ENCODE measurements at places on chromosomes 3 and 15.

DNA sequence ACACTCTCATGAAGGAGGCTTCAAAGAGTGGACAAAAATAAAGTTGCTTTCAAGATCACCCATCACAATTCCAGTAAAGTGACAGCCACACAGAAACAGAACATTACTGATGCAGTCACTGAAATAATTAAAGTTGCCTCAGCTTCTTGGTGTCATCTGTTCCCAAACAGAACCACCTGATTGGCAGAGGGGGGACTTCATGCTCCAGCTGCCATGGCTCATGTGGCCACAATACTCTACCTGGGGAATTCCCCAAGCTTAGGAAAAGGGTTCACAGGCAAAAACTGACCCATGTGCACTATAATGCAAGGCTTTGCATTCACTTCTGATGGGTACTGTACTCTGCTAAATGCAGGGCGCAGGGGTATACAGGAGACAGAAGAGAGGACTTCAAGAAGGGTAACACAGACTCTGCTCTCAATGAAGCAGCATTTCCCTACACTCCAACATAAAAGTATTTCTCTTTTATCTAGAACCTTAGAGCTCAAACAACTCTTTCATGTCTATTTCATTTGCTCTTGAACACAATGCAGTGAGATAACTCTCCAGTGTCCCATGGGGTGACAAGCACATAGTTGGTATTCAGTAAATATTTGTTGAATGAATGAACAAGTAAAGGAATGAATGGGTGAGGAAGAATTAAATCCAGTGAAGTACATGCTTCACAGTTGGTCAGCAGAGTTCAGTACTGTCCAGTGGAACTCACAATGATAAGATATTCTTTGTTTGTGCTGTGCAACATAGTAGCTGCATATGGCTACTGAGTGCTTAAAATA, 8.6 kb upstream of the CTNNB1 start:
- no peak for DNase-seq

DNA sequence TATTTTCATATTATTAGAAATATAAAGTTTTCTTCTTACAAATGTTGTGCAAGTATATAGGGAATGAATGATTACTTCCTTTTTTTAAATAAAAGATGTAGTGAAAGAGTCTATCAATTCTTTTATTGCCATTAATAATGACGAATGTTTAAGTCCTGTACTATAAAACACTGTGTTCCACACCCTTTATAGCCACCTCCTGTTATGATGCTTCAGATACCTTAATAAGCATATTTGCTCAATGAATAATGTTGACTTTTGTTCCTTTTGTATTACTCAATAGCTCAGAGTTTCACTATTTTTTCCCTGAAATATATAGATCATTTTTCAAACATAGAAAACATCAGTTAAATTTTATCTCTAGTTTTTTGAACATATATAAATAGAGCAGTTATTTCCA, 378.2 kb upstream of the THBS1 start:
- DNase-seq, result no peak

DNA sequence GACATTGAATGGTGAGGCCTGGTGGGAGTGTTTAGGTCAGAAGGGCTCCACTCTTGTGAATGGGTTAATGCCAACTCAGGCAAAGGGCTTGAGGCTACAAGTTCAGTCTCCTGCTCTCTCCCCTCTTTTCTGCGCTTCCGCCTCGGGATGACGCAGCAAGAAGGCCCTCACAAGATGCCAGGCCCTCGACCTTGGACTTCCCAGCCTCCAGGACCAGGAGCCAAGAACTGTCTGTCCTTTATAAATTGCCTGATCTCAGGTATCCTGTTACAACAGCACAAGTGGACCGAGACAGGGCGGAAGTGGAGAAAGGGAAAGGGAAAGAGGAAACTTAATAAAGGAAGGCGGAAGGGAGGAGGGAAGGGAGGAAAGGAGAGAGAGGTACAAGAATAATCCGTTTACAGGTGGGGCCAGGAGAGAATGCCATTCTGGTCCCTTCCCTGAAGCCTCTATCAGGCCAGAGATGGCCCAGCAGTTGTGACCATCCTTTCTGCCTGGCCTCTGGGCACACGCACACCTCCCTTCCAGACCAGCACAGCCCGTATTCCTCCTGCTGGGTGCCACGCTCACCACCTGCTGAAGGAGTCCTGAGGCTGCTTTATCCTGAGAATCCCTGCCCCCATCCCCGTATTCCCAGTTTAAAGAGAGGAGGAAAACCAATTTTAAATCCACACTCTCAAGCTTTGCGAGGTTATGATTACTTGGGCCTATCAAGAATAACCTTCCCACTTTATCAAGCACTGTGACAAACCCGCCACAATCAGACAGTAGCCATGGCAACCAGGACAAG, 64.2 kb downstream of the OXNAD1 start:
- DNase-seq, result no peak

DNA sequence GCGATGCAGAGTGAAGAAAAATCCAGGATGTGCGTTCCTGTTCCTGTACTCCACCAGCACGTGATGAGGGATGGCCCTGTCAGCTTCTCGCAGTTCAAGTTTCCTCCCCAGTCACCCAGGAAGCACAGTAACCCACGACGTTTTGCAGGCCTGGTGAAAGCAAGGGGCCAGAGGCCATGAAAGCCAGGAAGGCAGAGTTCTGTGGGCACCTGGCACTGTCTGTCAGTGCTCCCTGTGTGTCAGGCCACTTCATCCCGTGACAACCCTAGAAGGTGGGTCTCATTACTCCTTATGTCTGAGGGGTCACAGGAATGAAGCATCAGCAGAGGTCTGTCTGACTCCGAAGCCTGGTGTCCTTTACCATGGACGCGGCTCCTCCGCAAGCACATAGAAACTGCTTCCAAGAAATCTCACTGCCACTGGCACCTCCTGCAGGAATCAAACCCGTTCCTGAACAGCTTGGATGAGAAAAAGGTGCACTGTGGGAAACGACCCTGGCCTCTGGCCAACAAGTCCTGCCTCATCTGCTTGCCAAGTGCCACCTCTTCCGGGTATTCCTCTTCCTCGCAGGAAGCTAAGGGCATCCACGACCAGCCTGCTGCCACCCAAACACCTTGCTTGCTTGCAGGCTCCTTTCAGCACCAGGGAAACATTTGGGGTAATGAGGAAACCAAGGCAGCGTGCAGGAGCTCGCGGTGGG, 14.6 kb downstream of the RAB43 start:
- no peak for DNase-seq

- no peak for DNase-seq
Measured at GRCh38 chr3:102083473-102083872, 234.2 kb downstream of the NFKBIZ start.

GRCh38 chr3:58361866-58362265, 29.2 kb downstream of the PXK start:
- DNase-seq, result no peak
